GM23338 (cell line): ENCODE measurements at places on chromosomes 13 and 19. TPM values are rescaled to one million over a fixed set of nuclear protein-coding genes. Genes with fewer than 3 reads are reported as not detected.

LYPD3 gene
- 3.0 and 3.3 TPM in 2 replicates for total RNA-seq

LILRA1 gene
- not detected in 2 replicates for total RNA-seq

SIGLEC7 gene
- not detected in 2 replicates for total RNA-seq

SOX1 gene
- total RNA-seq = 0.04 and 0.17 TPM in 2 replicates

KRTDAP gene
- not detected in 2 replicates for total RNA-seq

ZNF709 gene
- 1.8 and 2.7 TPM in 2 replicates for total RNA-seq

ASPDH gene
- total RNA-seq = not detected in 2 replicates
